Right renal pelvis (tissue), 4 donors: ENCODE measurements at places on chromosomes 11 and 22.

DNA sequence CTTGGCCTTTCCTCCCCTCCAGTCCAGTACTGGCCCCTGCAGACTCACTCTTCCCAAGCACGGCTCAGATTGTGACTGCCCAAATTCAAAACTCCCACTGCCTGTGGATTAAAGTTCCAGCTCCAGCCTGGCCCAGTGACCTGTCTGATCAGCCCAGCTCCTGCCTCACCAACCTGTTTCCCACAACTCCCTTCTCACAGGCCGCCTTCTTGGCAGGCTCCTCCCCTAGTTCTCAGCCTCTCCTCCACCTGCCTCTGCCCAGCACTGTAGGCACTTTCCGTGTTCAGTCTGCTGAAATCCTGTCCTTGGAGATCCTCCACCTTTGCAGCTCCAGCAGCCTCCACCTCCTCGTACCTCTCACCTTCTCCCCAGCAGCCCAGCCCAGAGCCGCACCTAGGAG lies 68.6 kb downstream of the MICAL2 start:
- DNase-seq, result no peak

DNA sequence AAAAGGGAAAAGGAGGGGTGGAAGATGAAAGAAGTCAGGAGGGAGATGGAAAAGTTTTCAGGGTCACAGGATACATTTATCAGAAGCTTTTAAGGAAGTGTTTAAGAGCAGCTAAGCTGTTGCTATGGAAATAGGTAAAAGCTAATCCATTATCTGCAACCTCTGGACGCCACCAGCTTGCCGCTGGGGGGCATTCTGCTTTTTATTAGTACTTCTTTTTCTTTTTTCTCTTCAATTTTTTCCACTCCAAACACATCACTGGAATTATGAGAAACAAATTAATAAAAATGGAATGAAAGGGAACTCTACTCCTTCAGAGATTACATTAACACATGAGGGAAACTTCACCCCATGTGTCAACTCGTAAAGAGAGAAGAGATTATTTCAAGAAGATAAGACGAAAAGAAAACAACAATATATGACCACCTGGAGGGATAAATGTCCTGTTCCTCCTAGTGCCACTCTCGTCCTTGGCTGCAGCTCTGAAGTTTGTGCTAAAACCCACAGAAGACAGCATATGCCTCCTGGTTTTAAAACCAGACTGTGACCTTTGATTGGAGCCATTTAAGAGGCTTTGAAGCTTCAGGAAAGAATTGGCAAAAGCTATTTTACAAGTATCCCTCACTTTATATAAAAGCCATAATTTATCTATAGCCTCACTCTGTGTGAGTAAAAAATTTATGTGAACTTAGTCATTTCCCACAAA lies 972.8 kb downstream of the OPCML start:
- DNase-seq, result no peak

DNA sequence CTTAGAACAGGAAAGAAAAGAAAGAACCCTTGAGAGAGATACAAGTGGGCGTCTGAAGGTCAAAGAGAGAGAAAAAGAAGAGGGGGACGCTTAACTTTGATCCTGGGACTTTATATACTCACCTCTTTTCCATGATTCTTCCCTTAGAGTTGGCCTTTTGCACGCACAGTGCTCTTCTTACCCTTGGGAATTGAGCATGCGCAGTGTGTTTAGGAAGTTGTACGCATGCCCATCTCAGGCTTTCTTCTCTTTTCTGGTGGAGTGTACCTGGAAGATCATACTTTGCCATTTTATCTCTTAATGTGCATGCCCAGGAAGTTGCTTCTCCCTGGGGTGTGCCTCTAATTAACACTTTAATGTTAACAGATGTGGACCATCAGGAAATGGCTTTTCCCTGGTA lies 229.6 kb upstream of the ANO3 start:
- no peak for DNase-seq

DNA sequence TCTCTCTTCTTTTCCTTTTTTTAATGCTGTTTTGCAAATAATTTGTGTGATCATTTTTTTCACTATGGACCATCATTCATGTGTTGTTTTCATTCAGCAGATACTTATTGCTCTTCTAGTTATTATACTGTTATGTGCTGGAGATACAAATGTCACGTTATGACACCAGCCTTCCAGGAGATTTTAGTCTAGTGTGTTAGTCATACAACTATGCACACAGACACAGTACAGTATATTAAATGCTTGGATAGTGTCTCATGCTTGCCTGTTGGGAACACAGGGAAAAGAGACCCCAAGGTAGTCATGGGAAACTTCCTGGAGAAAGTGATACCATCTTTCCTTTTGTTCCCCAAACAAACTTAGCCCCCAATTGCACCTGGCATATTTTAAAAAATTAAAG lies 116.1 kb downstream of the UVRAG start:
- no peak for DNase-seq

- DNase-seq, result no peak
These were observed 485.9 kb downstream of the JRKL start for GRCh38 chr11:96875712-96876111.

- no peak for DNase-seq
These were observed 287.5 kb upstream of the ANO3 start for GRCh38 chr11:26044389-26044788.

- DNase-seq, result no peak
These were observed 11.0 kb downstream of the TNKS1BP1 start for GRCh38 chr11:57313788-57314135.

DNA sequence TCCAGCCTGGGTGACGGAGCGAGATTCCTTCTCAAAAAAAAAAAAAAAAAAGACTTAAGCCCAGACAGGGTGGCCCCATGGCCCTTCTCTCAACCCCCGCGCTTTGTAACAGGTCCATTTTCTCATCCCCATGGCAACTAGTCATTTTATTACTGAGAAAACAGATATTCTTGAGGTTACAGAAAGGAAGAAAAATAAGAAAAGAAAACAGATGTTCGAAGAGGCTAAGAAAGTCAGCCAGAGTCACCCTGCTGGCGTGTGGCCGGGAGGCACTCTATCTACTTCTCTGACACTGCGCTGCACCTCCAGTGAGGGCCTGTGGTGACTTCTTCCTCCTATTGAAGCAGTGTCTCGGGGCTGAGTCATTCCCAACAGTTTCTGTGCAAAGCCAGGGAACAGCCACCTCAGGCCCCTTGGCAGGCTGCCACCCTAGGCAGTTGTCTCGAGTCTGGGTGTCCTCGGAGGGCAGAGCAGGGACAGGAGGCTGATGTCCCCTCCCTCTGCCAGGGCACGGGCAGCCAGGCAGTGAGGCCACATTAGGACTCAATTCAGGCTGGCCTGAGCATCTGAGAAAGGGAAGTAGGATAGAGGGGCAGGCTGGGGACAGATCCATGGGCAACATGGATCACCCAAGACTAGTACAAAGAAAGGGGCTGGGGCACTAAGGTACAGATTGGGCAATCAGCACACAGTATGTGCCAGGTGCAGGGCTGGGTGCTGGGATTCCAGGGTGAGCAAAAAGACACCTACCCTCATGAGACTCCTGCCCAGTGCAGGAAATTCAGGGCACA lies 16.4 kb upstream of the SYVN1 start:
- no peak for DNase-seq

GRCh38 chr11:19792510-19792909 lies 79.9 kb downstream of the NAV2 start:
- DNase-seq, result no peak

GRCh38 chr11:111652184-111652583 lies 49.9 kb downstream of the SIK2 start:
- no peak for DNase-seq
